ENCODE measurements at places on chromosomes 5 and 9. TPM values are rescaled to one million over a fixed set of nuclear protein-coding genes. Genes with fewer than 3 reads are reported as not detected.

DNA sequence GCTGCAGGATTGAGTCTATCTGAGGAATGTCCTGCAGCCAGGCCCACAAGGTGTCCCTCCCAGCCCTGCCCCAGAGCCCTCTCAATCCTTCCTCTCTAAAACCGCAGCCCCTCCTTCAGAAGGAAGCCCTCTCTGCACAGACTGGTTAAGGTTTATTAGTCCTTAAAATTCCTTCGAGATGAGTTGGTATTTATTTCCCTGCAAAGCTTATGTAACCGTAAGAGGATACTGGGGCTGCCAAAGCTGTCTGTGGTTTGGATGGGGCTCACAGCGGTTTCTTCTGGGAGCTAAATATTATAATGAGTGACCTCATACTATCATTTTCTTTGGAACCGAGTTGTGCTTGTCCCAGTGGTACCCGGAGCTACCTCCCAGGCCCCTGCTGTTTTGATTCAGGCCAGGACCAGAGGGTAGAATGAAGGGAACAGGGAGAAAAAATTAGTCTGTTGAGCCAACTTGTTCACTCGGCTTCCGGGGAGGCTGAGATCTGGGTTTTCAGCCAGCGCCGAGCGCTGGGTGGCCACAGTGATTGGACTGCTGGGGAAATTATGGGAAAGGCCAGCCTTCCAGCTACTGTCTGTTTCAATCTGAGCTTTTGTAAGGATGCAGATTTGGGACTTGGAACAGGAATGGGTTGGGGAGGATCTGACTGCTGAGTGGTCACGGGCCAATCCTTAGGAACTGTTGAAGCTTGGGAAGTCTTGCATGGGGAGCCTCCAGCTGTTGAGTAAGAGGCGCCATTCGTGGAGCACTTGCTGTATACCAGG, 107.5 kb downstream of the NDFIP1 start:
- peak; percentile 92 for DNase-seq

GRCh38 chr9:34701023-34701768, 8.7 kb downstream of the CCL21 start:
- peak; percentile 79 for DNase-seq

DNA sequence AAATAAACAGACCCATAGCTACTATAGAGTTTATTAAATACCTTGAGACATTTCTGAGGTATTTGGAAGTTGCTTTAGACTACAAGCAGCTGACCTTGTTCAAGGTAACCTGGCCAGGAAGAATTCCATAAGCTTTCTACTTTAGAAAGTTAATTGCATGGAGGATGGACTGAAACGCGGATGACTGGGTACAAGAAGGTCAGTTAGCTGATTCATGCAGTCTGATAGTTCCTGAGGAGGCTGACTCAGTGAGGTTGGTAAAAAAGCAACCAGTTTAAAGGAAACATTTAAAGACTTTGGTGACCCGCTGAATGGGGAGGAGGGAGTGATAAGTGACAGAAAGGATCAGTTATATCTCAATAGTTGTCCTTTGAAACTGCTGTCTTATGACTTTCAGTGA, 670.1 kb upstream of the CDH9 start:
- no peak for DNase-seq

- DNase-seq, result no peak
Observed at GRCh38 chr9:126371007-126371870, 44.6 kb downstream of the MVB12B start.

- no peak for DNase-seq
Observed at GRCh38 chr5:157679801-157680200, 8.5 kb downstream of the C5orf52 start.

GRCh38 chr9:114448706-114449105, 56.6 kb downstream of the WHRN start:
- no peak for DNase-seq

DNA sequence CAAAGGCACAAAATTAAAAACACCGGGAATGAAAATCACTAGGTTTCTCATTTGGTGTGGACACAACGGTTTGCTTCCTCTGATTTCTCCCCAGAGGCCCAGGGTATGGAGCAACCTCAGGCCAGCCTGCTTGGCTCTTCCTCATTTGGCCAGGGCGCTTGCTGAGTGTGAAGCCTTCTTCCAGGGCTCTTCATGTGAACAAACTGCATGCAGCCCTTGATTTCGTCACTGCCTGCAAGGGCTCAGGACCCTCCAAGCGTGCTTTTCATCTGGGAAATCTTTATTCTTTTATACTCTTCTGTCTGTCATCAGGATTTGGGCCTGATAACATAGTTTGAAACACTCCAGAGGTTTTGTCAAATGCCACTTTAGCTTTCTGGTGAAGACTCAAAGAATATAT, 122.6 kb upstream of the KLF4 start:
- peak; percentile 86 for DNase-seq

DNA sequence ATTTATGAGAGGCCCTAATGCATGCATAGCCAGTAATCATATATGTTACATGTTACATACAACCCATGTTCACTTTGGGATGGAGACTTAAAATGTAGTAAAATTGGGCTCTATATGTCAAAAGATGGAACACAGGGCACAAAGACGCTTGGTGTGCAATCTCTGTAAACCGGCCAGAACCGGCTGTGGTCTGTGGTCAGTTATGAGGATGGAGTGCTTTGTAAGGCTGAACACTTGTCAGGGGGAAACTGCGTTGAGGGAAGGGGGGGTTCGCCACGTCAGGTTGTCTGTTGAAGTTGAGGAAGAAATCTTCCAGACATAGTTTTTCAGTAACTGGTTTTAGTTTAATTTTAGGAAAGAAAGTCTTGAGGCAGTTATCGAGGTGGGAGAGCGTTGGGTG, 2.7 kb upstream of the CKMT2 start:
- no peak for DNase-seq

The BTNL3 gene
- 0.11 TPM for total RNA-seq

The ELAVL2 gene
- not detected for total RNA-seq

DNA sequence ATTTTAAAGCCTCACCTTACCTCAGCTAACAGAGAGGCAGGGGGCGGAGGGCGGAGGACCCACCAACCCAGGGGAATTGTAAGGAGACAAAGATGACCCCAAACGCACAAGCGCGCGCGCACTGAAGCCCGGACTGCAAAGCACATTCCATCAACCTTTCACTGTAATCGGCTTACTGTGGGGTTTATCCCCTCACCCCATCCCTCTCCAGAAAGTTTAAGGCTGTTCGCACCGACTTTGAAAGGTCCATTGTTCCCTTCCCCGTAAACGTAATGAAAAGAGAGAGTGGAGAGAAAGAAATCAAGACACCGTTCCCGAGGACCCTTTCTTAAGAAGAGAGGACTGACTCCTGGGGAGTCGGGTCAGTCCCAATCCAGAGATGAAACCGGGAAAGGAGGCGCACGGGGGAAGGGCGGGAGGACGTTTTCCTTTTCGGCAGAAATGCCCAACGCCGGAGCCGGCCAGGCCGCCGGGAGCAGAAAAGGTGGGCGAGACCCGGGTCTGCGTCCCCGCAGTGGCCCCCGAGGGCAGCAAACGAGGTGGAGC, 464 bp downstream of the CEMIP2 start:
- peak; percentile 31 for DNase-seq

The CDX1 gene
- not detected for total RNA-seq

DNA sequence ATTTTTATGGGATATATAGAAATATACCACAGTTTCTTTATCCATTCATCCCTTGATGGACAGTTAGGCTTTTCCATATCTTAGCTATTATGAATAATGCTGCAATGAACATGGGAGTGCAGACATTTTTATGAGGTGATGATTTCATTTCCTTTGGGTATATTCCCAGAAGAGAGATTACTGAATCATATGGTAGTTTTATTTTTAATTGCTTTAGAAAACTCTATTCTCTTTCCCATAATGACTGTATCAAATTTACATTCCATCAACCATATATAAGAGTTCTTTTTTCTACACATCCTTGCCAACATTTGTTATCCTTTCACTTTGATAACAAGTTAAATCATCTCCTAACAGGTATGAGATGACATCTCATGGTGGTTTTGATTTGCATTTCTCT, 821.6 kb downstream of the TLE1 start:
- no peak for DNase-seq

DNA sequence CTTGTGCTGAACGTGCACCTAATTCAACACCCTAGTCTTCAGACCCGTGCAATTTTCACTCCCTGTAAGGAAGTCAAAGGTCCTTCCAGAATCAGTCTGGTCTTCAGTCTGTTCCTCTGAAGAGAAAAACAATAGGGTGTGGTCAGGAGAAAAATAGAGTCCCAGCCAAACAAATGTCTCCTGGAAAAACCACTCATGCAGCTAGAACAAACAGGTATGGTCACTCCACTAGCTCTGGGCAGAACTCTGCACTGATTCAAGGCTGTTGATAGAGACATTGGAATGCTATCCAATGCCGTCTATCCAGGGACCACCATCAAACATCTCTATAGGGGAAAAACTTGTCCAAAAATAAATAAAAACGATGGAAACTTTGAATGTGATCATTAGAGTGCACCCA, 81.8 kb upstream of the MAP3K1 start:
- DNase-seq, result no peak

Measured in right cardiac atrium (tissue), 5 donors.